ENCODE measurements at places on chromosomes 5 and 9.

GRCh38 chr9:3018071-3018470 lies 174.2 kb upstream of the PUM3 start:
- DNase-seq = no peak

DNA sequence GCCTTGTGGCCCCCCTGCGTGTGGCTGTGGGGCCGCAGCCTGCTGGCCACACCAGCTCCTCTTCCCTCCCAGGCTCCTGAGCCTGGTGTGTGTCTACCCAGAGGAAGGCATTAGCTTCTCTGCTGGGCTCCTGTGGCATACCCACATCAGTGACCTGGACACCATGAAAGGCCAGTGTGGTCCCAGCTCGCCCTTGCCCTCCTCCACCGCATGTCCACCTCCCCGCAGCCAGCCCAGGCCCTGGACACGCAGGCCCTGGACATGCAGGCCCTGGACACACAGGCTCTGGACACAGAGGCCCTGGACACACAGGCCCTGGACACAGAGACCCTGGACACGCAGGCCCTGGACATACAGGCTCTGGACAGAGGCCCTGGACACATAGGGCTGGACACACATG lies 153.4 kb upstream of the PPP1R26 start:
- no peak for DNase-seq

DNA sequence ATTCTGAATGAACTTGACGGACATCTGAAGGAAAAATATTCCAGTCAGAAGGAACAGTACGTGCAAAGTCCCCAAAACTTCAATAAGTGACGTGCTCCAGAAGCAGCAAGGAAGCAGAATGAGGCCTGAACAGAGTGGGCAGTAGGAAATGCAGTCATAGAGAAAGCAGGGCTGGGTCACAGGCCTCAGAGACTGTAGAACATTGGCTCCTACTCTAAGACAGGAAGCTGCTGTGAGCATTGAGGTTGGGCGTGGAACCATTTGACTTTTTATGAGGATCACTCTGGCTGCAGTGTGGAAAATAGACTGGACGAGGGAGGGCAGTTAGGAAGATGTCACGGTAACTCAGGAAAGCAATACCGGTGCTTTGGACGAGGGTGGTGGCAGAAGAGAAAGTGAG lies 64.0 kb downstream of the DOCK8 start:
- peak; percentile 24 for DNase-seq

- no peak for DNase-seq
Observed at GRCh38 chr5:139416651-139417050, 12.8 kb upstream of the SPATA24 start.

DNA sequence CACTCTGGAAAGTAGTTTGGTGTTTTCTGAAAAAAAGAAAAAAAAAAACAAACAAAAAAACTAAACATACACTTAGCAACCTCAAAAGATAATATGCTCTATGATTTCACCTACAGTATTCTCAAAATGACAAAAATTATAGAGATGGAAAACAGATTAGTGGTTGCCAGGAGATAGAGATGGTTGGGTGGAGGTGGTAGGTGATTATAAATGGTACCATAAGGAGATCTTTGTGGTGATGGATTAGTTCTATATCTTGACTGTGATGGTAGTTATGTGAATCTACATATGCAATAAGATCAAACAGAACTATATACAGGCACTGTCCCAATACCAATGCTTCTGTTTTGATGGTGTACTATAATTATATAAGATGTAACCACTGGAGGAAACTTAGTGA lies 32.0 kb downstream of the PTBP3 start:
- no peak for DNase-seq

DNA sequence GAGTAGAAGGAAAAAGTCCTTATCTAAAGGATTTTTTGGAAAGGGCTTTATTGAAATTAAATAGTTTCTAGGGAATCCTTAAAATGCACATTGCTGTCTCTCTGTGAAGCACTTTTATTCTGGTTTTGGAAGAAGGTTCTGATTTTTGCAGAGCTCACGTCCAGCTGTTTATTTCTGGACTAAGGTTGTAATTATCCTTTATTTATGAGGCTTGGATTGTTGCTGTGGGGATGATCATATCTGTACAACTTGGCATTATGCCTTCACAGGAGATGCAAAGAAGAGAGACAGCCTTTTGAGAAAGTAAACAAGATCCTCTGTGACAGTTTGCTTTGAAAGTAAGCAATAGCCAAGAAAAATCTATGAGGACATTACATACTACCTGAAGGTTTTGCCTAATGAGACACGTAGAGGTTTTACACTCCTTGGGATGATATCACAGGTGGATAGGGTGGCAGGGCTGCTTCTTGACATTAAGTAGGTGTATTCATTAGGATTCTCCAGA lies 14.6 kb downstream of the SMARCA2 start:
- DNase-seq = no peak

DNA sequence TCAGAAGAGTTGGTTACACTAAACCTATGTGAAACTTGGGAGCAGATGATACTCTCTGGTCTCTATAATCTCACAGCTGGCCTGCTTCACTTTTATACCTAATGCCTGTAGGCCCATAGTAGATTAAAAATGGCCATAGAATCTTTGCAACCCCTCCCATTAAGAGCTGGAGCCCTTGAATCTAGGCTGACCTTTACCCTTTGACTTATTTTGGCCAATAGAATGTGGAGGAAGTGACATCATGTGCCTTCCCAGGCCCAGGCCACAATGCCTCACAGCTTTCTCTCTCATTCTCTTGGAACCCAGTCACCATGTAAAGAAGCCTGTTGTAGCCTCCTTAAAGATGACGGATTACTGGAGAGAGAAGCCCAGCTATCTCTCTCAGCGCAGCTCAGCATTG lies 251.0 kb downstream of the NR3C1 start:
- no peak for DNase-seq

DNA sequence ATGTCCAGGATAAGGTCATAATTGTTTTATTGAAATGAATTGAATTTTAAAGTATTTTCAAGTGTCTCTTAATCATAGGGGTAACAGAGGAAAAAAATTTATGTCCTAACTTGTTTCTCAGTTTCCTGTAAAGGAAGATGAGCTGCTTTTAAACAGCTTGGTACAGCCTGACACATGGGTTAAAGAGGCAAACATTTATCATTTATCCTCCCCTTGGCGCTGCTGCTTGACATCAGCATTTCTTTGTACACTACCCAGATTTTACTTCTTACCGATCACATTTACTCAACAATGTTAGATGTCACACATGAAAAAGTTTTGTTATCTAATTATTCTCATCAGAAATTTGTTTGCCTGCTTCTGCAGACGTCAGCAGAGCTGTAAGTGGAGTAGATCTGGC lies 79.4 kb upstream of the CTSL start:
- no peak for DNase-seq
